ENCODE measurements at places on chromosomes 3 and 15.
A peak's percentile ranks its signal among the peaks of the same experiment; 100 is the strongest.

- DNase-seq = peak; percentile 57
Measured at GRCh38 chr3:106582151-106582550, 713.3 kb upstream of the CBLB start.

DNA sequence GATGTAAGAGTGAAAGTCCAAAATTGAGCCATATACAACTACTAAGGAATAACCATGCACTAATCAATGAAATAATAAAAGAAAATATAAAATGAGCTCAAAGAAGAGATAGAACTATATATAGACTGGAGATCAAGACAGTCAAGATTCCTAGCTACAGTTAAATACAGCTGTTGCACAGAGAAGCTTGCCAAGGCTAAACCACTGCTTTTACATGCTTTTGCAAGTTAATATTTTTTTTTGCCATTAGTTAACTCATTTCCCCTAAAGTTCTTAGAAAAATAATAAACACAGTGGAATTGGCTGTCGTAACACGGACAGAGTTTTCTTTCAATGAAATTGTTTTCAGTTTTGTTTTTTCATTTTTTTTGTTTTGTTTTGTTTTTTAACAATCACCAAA, 123.0 kb downstream of the VGLL3 start:
- DNase-seq = peak; percentile 44

- peak; percentile 78 for DNase-seq
Measured at GRCh38 chr3:141388823-141389621, 20.7 kb downstream of the ZBTB38 start.

GRCh38 chr15:50134524-50135024, 15.5 kb upstream of the ATP8B4 start:
- DNase-seq = peak; percentile 77

DNA sequence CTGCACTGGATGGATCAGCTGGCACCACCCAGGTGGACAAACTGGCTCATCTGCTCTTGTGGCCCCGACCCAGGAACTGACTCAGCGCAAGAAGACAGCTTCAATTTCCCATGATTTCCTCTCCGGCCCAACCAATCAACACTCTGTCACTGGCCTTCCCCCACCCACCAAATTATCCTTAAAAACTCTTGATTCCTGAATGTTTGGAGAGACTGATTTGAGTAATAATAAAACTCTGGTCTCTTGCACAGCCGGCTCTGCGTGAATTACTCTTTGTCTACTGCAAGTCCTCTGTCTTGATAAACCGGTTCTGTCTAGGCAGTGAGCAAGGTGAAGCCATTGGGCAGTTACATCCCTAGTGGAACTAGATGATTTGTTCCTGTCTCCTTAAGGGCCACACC, 16.1 kb downstream of the BDH1 start:
- no peak for DNase-seq

- peak; percentile 47 for DNase-seq
Measured at GRCh38 chr15:52558196-52558595, 10.6 kb downstream of the ARPP19 start.

DNA sequence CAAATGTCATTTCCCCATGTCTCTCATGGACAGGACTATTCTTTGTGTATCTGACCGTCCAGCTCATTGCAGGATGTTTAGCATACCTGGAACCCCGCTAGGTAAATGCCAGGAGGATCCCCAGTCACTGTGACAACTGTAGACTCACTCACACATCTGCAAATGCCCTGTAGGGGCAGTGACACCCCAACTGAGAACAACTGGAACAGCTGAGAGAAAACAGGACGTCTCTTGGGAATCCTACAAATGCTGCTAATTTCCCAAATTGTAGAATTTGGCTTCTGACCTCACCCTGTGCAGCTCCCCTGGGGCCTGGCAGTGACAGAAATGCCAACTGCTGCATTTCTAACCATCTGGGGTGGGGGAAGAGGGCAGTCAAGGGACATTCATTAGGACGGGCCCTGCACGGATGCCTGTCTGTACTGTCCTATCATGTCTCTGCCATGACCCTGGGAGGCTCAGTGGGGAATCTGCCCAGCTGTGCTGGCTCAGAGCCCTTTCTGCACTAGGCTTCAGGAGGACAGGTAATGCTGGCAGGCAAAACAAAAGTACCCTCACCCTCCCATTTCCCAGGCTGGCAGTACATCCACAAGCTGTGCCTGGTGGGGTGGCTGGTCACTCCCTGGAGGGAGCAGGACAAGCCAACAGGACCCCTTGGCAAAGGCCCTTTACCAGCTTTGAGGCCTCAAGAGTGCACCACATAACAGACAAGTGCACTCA, 30.4 kb downstream of the RAB6B start:
- DNase-seq = no peak

GRCh38 chr3:109559389-109559788, 222.0 kb upstream of the DPPA4 start:
- DNase-seq = no peak

DNA sequence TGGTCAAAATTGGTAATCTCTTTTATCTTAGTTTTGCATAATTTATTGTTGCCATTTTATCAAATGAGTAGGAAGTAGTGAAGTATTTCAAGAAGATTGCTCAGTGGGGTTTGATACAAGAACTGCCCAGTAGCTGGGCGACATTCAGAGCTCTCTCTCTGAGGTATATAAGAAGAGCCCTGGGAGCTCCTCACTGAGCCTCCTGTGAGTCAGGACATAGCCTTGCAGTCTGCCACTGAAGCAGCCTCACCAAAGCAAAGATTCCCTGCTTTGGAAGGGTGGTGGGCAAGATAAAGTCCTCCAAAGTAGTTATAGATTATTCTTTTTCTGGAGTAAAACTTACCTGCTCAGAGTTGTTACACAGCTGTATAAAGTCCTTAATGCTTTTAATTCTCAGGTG, 26.1 kb downstream of the SKIL start:
- peak; percentile 42 for DNase-seq

- DNase-seq = no peak
Measured at GRCh38 chr3:129567176-129567705, 24.3 kb downstream of the H1-8 start.

DNA sequence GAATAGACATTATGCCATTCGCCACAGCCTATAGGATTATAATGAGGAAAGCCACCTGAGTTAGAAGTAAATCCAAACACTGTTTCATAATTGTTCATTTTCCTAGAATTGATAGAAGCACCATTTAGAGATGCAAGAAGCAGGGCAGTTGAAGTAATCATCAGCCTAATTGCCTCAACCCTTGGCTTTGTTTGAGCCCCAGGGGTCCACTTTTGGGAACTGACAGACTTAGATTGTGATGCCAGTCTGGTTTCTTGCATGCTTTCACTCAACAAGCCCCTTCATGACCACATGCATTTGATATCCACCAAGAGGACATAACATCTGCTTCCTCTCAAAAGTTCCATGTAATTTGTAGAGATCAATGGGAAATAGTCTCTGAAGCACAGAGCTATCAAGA, 97.2 kb upstream of the COL8A1 start:
- DNase-seq = no peak

DNA sequence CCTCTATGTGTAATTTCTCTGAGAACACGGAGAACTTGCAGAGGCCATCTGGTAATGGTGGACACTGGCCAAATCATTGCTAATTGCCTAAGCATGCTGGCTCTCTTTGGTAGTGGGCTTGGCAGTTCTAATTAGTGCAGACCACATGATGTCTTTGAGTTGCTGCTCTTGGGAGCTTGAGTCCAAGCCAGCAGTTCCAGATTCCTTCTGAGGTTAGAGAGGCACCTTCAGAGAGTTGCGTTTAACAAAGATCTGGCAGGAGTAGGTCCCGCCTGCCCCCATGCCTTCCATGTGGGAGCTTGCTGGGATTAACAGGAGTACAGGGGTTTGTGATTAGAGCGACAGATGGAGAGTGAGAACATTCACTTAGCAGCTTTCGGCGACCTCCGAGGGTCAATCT, 449.0 kb upstream of the LMCD1 start:
- no peak for DNase-seq

DNA sequence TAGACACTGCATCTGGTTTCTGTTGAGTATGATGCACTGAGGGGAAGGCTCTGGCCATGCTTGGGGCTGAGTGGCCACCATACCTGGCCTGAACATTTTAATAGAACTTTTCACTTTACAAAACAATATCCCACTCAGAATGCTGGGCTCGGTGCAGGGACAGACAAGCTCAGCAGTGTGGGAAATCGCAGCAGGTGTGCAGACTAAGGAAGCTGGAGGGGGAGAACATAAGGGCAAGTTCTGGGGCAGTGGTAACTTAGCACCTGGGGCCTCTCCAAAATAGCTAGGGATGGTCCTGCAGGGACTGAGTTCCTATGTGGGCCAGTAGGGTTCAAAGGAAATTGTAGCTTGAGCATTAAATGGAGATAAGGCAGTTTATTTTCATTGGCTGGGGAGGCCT, 90.9 kb upstream of the RNU6-1 start:
- DNase-seq = no peak

GRCh38 chr3:64360280-64360679, 135.0 kb upstream of the PRICKLE2 start:
- no peak for DNase-seq

GRCh38 chr3:116191409-116191808, 253.9 kb downstream of the LSAMP start:
- no peak for DNase-seq

DNA sequence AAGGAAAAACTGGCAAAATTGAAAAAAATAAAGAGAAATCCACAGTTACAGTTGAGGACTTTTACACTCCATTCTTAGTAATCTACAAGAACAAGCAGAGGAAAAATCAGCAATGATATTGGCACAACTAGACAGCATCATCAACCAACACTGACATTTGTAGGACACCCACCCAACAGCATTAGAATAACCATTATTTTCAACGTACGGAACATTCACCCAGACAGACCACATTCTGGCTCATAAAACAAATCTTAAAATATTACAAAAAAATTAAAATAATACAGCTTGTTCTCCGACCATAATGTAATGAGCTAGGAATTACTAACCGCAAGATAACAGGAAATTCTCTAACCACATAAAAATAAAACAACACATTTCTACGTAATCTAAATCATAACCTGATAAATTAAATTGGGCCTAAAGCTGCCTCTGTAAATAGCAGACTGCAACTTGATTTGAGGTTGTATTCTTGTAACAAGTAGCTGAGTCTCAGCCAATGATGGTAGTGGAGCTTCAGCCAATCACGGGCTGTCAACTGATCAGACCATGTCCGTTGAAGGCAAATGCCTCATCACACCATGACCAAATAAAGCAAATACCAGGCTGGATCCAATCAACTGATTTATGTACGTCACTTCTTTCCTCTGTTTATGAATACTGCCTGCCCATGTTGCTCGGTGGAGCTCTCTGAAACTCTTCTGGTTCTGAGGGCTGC, 9.2 kb downstream of the PLSCR4 start:
- DNase-seq = peak; percentile 75

DNA sequence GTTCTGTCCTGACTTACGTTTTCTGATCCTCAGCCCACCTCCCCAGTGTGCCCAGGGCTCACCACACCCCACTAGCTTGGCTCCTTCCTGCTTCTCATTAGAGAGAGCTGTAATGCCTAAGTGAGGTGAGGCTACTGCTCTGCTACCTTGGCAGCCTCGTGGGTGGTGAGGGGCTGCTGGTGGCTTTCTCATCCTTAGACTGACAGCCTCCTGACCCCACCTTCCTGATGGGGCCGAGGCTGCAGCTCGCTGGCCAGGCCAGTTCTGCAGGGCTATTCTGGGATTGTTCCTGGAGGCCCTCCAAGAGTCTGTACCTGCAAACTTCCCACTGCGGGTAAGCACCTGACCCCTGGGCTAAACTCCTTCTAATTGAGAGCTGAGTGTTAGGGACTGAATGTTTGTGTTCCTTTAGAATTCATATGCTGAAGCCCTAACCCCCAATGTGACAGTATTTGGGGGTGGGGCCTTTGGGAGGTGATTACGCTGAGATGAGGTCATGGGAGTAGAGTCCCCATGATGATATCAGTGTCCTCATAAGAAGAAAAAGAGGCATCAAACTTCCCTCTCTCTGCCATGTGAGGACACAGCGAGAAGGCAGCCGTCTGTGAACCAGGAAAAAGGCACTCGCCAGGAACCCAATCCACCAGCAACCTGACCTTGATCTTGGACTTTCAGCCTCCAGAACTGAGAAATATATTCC, 38.1 kb upstream of the IQSEC1 start:
- no peak for DNase-seq

DNA sequence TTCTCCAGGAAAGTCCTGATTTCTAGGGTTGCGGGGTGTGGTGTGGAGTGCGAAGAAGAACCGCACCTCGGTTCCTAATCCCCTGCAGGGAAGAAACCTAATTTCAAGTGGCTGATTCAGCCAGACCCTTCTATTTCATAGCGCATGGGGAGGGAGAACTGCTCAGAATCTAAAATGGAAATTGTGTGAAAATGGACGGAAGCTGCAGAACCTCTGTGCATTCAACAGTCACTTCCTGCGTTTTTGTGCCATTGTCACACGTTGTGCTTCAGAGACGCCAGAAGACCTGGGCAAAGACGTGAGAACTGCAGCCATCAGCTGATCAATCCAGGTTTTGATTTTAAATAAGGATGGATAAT, 1.2 kb downstream of the SIDT1 start:
- no peak for DNase-seq

- no peak for DNase-seq
Measured at GRCh38 chr3:193372783-193373182, 5.8 kb downstream of the ATP13A5 start.

DNA sequence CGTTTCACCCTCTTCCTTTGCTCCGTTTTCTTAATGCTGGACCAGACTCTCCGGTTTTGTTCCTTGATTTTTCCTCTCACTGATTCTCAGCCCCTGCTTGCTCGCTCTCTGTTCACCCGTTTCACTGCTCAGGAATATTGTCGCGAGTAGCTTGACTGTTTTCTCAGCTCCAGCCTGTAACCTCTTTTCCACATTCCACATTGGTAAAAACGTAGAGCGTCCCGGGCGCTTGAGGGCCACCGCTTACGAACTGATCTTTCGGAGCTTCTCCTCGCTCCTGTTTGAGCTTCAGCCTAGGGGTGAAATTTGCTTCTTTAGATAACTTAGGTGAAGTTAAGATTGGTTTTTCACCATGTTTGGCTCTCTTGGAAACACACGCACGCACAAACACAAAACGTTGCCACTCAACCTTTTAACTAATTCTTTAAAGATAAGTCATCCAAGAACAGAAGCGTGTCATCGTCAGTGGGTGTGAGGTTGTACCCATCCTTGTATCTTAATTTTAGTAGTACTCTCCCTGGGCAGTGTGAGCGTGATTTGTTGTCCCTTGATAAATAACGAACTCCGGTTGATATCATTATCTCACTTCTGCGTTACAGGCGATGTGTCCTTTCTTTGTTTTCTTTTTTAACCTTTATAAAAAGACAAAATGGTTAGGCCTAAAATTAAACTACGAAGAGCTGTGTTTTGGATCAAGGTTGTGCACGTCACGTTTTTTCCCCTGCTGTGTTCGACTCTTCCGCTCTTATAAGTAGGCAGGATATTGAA, 1.0 kb downstream of the PAK2 start:
- DNase-seq = peak; percentile 62

DNA sequence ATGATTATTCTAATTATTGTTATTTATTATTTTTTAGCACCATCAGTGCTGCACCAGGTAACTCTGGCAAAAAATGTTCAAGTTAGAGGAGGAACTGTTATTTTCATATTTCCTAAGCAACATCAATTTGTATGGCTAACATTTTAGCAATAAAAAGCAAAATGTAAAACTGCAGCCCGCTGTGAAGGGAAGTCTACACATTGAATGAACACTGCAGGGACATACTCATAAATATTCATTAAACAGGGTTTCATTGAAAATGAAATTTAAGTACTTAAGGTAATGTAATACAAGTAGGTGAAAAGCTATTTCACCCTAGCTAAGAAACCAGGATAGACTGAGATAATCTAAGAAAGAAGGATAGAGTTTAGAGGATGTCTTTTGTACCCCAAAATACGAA, 532.7 kb downstream of the NLGN1 start:
- no peak for DNase-seq
